ENCODE measurements at places on chromosomes 5 and 9.

DNA sequence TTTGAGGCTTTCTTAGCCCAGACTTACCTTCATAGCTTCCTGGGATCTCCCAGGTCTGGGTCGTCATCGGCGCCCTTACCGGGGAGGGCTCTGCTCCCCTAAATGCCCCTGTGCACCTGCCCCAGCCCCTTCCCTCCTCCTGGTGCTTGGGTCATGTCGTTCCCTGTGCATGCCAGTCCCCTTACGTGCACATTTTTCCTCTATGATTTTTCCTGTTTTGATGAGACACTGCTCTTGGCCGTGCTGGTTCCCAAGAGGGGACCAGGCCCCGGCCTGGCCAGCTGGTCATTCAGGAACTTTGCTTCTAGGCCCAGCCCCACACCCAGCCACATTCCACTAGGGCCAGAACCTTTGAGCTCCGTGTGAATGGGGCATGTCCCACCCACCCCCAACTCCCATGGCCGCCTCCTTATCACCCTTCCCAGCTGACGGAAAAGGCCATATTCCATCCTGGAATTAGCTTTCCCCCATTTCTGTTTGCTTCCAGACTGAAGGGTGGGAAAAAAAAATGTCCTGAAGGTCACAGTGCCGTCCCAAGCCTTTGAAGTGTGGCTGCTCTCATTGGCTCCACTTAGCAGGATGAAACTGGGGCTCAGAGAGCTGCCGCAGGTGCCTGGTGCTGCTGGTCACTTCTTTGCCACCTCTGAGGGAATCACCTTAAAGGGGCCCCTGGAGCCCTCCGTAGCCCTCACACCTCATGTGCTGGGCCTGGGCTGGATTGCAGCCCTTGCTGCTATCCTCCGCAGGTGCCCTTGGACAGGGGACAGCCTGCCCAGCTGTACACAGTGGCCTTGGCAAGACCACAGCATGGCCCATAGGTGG is 25.1 kb downstream of the ERGIC1 start:
- DNase-seq: peak; percentile 91

DNA sequence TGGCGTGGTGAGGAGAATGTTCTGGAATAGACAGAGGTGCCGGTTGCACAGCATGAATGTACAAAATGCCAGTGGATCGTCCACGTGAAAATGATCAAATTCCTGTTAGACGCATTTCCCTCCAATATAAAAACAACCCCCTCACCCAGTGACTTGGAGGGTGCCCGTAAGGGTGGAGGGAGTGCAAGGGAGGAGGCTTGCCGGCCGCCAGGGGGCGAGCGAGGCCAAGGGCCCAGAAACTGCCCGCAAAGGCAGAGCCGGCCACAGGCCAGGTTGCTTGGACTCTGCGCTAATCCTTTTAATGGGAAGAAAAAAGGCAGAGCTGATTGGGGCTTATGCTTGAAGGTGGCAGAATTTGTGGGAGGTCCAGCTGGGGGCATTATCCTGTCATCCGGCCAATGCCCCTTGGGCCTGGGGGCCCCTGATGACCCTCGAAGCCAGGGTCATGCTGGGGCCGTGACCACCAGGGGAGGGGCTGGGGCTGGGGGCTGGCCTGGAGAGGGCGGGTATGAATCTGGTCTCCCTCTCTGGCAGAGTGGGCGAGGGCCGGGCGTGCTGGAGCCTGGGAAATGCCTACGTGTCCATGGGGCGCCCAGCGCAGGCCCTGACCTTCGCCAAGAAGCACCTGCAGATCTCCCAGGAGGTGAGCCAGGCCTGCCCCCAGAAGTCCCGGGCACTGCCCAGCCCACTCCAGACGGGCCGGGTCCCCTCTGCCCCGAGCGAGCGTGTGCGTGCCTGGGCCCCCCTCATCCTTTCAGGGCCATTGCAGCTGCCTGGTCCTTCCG is 12.0 kb downstream of the GPSM1 start:
- DNase-seq: peak; percentile 57

DNA sequence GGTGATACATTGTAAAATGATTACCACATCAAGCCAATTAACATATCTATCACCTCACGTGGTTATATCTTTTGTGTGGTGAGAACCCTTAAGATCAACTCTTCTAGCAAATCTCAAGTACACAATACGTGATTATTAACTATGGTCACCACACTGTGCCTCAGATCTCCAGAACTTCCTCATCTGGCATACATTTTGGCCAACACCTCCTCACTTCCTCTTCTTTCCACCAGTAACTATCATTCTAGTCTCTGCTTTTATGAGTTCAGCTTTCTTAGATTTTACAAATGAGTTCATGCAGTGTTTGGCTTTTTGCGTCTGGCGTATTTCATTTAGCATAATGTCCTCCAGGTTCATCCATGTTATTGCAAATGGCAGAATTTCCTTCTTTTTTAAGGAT is 35.8 kb downstream of the PRKACG start:
- no peak for DNase-seq

DNA sequence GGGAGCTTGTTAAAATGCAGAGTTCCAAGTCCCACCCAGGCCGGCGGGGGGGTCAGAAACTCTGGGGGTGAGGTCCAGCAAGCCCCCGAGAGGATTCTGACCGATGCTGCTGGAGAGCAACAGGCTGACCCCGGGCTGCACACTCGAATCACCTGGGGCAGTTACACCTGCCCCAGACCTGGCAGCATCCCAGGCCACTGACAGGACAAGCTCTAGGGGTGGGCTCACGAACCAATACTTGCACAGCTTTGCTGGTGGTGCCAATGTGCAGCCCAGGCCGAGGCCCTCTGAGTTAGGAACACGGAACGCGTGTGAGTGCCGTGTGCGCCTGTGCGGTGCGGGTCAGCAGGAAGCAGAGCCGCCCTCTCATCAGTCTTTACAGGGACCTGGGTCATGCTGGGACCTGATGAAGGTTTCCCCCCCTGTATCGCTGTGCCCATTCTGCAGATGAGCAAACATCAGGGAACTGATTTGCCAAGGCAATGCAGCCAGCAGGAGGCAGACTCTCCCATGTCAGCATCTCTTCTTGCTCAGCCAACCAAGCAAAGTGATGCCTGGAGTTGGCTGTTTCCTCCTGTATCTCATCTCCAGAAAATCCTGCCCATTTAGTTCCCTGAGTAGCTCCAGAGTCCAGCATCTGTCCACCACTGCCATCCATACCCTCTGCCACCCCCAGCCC is 16.3 kb downstream of the FAM163B start:
- no peak for DNase-seq

GRCh38 chr9:122060481-122060880 is 32.6 kb downstream of the TTLL11 start:
- no peak for DNase-seq

Data from AG10803 (cell line).